ENCODE measurements at places on chromosomes 2 and 18. TPM values are rescaled to one million over a fixed set of nuclear protein-coding genes. Genes with fewer than 3 reads are reported as not detected.

DNER gene
- 289 TPM for total RNA-seq

SLC11A1 gene
- total RNA-seq: 3.5 TPM

CRYGC gene
- not detected for total RNA-seq

NAT8 gene
- not detected for total RNA-seq

HOXD12 gene
- total RNA-seq: not detected

FBXO48 gene
- total RNA-seq: 1.4 TPM

MSTN gene
- total RNA-seq: 5.3 TPM

CCL20 gene
- not detected for total RNA-seq

LYPD6 gene
- total RNA-seq: 20.5 TPM

RAB6C gene
- total RNA-seq: 2.5 TPM

ARMC9 gene
- total RNA-seq: 23.8 TPM

IGFBP5 gene
- total RNA-seq: 59.3 TPM

ANKRD53 gene
- total RNA-seq: 0.92 TPM

RNF152 gene
- total RNA-seq: 144 TPM

TMEM198 gene
- total RNA-seq: 13.8 TPM

LRP2 gene
- 11.5 TPM for total RNA-seq

KIF3C gene
- 133 TPM for total RNA-seq

WDSUB1 gene
- 18.5 TPM for total RNA-seq

HNMT gene
- 43.6 TPM for total RNA-seq

Data from diencephalon (tissue), 1 donor.